Endothelial cell of coronary artery (primary cell): ENCODE measurements at places on chromosomes 1 and 21. TPM values are rescaled to one million over a fixed set of nuclear protein-coding genes. Genes with fewer than 3 reads are reported as not detected.

Gene PALMD
- total RNA-seq = 71.6 and 82.1 TPM in 2 replicates

Gene KCNT2
- 0.09 and 2.0 TPM in 2 replicates for total RNA-seq

Gene AK4
- 15.9 and 58.0 TPM in 2 replicates for total RNA-seq

Gene ANKRD35
- 0.28 and 0.81 TPM in 2 replicates for total RNA-seq

Gene PPFIA4
- 0.18 and 4.7 TPM in 2 replicates for total RNA-seq

Gene LCE3E
- not detected in 2 replicates for total RNA-seq

Gene KRTAP11-1
- not detected in 2 replicates for total RNA-seq

Gene TNFSF4
- total RNA-seq = 51.6 and 107 TPM in 2 replicates

Gene GJA9
- not detected in 2 replicates for total RNA-seq

Gene ST7L
- total RNA-seq = 14.2 and 15.4 TPM in 2 replicates

Gene MAP3K21
- 0.27 and 0.38 TPM in 2 replicates for total RNA-seq

Gene KCNK1
- 0.19 and 0.45 TPM in 2 replicates for total RNA-seq

Gene ELF3
- total RNA-seq = 0.09 and 0.18 TPM in 2 replicates

Gene CR1L
- not detected in 2 replicates for total RNA-seq
